ENCODE measurements at places on chromosomes 6 and 20.

DNA sequence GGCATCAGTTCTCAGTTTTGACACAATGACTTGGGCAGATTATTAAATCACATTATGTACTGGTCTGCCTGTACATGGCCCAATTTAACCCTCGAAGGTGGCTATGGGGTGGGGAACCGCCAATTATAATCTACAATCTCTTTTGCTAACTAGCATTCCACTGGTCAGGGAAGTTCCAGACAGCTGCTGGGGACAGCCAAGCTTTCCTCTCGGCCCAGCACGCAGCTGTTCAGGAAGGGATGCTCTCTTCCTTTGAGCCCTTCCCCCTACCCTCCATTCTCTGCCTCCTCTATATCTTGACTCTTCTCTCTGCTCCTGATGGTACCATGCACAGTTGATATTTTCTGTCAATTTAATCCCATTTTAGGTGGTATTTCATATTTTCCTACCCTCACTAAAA is 233.5 kb upstream of the AGPAT4 start:
- DNase-seq: no peak

GRCh38 chr6:2111162-2111677 is 134.2 kb downstream of the GMDS start:
- no peak for DNase-seq

DNA sequence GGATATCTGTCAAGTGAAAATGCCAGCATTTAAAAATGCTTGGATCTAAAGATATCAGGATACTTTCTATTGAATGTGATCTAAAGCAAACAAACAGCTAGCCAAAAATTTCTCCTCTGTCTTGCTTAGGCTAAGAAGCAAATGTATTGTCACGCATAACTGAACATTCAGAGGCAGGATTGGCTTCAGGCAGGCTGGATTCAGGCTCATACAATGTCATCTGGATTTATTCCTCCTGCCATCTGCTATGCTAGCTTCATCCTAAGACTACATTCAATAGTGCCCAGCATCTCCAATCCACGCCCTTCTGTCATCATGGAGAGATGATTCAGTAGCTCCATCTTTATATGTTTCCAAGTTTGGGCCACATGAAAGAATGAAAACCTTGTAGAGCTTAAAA is 27.1 kb downstream of the PFDN4 start:
- DNase-seq: no peak

DNA sequence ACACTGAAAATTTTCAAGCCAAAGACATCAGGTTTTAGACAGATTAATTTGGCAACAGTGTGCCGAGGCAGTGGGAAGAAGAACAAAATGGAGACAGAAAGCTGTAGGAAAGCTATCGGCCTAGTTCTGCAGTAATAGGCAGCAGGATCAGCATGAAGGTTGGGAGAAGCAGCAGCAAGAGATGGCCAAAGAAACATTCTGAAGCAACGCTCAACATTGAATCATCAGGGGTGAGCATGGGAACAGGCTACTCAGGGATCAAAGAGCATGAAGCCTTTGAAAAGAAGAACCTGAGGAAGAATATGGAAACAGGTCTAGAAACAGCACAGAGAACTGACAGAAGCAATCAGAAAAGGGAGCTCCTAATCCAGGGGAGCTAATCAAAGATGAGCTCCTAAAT is 7.1 kb upstream of the DST start:
- DNase-seq: no peak

DNA sequence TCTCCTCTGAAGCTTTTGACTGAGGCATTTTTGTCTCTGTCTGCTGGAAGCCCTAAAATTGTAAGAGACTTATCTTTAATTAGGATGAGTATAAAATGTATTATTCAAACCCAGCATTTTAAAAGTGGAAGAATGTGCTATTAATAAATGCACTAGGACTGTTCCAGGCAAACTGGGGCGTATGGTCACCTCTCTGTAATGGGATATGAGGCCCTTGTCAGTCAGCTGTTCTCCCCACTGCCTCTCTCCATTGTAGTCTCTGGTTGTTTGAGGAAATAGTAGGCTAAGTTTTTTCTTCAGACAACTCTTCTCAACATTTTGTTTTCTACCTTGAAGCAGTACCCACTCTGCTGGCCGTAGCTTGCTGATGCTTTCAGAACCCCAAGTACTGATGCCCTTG is 14.3 kb upstream of the DEF6 start:
- DNase-seq: no peak

GRCh38 chr6:128438393-128438792 is 82.0 kb downstream of the PTPRK start:
- DNase-seq: no peak

- peak; percentile 32 for DNase-seq
These were observed 906 bp upstream of the PDE10A start for GRCh38 chr6:165663736-165664558.

GRCh38 chr6:134339216-134339615 is 21.3 kb upstream of the SGK1 start:
- no peak for DNase-seq

DNA sequence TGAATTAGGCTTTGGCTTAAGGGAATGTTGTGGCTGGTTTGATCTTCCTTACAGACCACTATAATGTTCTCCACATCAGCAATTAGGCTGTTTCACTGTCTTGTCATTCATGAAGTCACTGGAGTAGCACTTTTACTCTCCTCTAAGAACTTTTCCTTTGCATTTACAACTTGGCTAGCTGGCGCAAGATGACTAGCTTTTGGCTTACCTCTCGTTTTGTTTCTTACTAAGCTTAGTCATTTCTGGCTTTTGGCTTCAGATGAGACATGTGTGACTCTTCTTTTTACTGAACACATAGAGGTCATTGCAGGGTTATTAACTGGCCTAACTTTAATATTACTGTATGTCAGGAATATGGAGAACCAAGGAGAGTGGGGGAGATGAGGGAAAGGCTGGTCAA is 143.2 kb downstream of the PTCHD4 start:
- DNase-seq: no peak

DNA sequence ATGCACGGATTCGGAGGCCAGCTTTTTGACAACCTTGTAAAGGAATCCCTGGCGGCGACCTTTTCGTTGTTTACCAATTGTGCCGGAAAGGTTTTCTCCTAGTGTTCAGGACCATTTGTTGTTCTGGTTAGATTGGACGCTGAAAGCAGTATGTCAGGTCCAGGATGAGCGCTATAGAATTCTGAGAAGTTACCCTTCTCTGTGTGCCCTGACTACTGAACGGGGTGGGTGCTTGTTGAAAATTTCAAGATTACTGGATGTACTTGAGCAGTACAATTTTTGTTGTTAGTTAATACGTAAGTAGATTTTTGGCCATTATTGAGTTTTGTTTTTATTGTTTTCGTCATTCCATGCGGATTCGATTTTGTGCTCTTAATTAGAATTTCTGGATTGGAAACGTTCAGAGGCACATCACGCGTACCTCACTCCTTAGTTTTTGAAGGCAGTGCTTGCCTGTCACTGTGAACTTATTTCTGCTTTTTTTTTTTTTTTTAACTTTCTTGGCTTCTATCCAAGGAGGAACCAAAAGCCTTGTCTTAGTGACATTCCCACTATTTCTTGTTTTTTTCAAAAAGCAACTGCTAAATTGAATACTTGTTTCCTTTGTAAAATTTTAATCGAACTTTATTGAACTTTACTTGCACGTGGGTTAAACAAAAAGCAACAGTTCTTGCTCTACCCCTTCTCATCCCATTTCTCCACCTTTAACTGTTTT is 898 bp downstream of the XRN2 start:
- DNase-seq: peak; percentile 7

GRCh38 chr6:13469693-13470092 is 17.7 kb downstream of the GFOD1 start:
- DNase-seq: no peak

DNA sequence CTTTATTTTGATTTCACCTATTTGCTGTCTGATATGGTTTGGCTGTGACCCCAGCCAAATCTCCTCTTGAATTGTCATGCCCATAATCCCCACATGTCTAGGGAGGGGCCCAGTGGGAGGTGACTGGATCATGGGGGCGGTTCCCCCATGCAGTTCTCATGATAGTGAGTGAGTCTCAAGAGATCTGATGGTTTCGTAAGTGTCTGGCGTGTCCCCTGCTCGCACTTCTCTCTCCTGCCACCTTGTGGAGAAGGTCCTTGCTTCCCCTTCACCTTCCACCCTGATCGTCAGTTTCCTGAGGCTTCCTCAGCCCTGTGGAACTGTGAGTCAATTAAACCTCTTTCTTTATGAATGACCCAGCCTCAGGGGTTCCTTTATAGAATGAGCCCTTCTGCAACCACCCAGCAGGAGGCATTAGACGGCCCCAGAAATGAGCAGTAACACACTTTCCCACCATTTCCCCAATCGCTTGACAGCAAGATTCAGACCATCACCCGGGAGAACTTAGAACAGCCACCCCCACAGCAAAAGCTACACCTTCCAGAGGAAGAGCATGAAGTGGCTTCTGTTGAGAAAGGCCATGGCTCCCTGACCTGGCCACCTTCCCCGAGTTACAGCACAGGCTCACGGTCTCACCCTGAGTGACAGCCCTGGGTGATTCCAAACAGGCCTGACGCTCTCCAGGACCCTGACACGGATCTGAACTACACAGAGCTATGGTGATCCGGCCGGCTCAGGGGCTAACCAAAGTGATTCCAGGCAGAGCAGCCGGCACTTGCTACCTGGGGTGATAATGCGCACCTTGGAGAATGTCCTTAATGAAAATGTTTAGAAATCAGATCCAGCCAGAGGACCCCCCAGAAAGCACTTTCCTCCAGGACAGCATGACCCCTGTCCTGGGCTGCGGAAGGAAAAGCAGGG is 131.2 kb upstream of the CDH4 start:
- no peak for DNase-seq

DNA sequence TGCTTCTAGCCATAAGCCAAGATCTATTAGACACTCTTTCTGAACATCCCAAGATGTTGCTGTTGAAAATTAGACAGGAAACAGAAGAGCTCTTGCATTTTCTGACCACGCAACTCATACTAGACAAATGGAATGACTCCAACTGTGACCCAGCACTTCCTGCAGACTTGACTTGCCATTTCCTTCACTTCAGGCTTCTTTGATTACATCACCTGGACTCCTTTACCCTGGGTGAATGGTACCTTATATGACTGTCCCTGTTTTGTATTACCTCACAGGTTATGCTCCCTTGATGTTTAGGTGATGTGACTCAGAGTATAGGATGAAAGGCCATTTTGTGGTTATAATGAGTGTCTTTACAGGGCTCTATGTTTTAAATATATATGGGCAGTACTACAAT is 236.1 kb downstream of the BMP2 start:
- DNase-seq: no peak

DNA sequence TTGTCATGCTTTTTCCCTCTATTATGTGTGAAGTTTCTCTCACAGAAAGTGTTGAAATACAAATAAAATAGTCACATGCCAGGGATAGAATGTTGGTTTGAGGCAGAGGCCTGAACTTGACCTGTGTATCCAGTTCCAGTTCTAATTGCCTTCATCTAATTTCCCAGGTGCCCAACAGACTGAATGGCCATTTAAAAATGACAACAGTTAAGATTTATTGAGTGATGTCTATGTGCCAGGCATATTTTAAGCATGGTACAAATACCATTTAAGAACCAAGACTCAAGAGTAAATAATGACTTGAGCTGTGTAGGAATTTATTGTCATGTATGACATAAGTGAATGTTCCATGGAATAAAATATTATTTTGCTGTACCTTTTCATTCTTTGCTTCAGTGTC is 87.6 kb upstream of the EMILIN3 start:
- DNase-seq: no peak

DNA sequence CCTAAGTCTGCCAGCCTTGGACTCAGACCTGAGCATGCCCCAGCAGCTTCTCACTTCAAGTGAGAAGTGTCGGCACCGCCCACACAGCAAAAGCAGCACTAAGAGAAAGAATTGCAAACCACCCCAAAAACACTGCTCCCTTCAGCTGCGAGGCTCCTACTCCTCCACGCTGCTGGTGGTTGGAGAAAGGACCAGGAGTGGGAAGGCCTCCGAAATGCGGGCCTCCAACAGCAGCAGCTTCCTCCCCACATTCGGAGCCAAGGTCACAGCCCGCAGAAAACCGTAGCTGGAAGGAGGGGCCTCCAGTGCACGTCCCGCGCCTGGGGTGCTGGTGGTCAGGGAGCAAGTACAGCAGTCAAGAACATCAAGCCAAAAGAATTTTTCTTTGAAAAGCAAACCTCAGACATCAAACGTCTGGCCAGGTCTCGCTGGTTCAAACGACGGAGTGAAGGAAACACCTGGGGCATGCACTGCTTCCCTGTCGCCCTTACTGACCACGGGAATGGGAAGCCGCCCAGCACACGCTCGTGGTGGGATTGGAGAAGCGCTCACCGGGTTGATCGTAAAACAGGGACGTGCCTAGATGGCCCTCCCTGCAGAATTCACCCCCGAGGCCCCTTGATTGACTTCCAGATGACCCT is 185.6 kb upstream of the CST7 start:
- no peak for DNase-seq

- DNase-seq: no peak
These were observed 171.4 kb downstream of the COL9A1 start for GRCh38 chr6:70131528-70131927.

All from renal cortex interstitium (tissue), 15 donors.